ENCODE measurements at places on chromosomes 11 and 22.

GRCh38 chr11:2513441-2513840 is 68.6 kb downstream of the KCNQ1 start:
- DNase-seq = no peak

DNA sequence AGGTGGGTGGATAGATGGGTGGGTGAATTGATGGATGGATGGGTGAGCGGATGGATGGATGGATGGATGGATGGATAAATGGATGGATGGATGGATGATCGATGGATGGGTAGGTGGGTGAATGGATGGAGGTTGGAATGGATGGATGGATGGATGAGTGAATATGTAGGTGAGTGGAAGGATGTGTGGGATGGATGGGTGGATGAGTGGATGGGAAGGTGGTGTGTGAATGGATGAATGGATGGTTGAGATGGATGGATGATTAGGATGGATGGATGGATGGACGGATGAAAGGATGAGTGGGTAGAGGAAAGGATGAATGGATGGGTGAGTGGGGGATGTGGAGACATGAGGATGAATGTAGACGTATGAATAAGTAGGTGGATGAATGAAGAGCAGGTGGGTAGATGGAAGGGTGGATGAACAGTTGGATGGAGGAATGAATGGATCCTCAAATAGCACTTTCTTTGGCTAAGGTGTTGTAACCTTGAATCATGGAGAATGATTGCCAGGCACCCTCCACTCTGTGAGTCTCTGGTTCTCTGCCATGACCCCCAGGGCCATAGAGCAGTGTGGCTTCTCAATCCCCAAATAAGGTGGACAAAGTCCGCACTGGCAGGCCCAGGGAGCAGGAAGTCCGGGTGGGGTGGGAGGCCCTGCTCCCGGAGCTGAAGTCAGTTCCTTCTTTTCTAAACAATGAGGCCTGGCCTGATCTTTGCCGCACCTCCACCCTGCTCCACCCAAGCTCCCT is 36.9 kb downstream of the IGF2 start:
- DNase-seq = no peak

GRCh38 chr11:69655479-69656428 is 14.8 kb downstream of the CCND1 start:
- no peak for DNase-seq

- DNase-seq = no peak
These were observed 858 bp downstream of the OAF start for GRCh38 chr11:120211522-120212258.

- no peak for DNase-seq
These were observed 8.0 kb downstream of the RNF121 start for GRCh38 chr11:71936825-71937224.

DNA sequence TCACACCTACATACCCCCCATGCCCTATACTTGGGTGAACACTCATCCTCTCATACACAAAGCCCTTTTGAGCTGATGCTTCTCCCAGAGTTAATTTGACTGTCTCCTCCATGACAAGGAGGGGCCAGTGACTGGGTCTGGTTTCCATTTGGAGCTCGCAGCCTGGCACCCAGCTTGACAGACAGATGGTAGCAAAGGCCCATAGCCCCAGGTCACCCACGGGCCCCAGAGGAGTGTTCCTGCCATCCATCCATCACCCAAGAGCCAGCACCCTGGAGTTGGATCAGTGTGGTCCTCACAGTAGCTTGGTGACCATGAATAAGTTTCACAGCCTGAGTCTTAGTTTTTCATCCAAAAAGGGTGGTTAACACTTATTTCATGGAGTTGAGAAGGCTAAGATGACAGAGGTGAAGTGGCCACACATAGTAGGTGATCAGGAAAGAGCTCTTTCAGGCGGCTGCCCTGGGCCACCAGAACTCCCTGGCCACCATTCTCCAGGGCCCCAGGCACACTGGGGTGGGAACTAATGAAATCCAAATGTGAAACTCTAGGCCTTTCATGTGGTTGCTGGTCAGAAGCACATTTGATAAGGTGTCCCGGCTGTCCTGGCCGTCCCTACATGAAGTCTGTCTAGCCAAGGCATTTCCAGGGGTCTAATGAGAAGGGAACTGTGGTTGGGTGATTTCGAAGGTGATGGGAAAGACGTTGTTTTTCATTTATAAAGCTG is 42.4 kb downstream of the LIF start:
- no peak for DNase-seq

DNA sequence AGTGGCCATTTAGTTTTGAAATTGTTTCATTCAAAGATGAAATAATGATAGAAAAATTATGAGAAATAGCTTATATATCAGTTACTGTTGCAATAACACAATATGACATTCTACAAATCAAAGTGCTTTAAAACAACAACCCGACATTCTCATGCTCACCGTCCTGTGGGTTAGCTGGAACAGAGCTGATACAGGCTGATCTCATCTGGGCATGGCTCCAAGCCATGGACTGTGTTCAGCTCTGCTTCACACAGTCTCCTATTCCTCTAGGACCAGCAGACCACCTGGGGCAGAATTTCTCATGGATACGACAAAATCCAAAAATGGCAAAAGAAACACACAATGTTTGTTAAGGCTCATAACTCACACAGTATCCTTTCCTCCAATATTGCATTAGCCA is 178.6 kb downstream of the CNTN5 start:
- no peak for DNase-seq

DNA sequence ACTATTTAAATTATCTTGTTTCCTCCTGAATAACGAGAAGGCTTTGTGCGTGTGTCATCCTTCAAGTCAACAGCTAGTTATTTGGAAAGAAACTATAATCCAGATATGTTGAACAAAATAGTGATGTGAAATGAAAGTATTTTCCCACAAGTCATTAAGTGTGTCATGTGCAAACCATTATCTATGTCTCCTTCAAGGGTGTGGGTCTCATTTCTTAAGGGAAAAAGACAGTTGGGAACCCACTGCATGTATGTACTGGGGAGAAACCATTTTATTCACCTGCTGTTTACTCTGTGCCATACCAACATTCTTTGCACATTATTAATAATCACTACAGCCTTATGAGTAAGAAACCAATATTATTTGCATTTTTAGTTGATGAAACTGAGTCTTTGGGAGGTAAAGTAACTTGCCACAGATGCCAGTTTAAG is 145.3 kb upstream of the CTSC start:
- no peak for DNase-seq
